ENCODE measurements at places on chromosomes 3 and 15. TPM values are rescaled to one million over a fixed set of nuclear protein-coding genes. Genes with fewer than 3 reads are reported as not detected.

ZFAND6 gene
- polyA plus RNA-seq, result 105 TPM

MYL3 gene
- not detected for polyA plus RNA-seq

RBPMS2 gene
- polyA plus RNA-seq, result not detected

GREM1 gene
- polyA plus RNA-seq, result not detected

UPK1B gene
- polyA plus RNA-seq, result 0.11 TPM

ROBO1 gene
- 0.26 TPM for polyA plus RNA-seq

PRSS50 gene
- not detected for polyA plus RNA-seq

MST1R gene
- 0.66 TPM for polyA plus RNA-seq

REC114 gene
- polyA plus RNA-seq, result not detected

GAP43 gene
- not detected for polyA plus RNA-seq

CEP152 gene
- 3.5 TPM for polyA plus RNA-seq

EXD1 gene
- polyA plus RNA-seq, result not detected

CTDSPL2 gene
- 40.8 TPM for polyA plus RNA-seq

SOX14 gene
- not detected for polyA plus RNA-seq

C3orf33 gene
- polyA plus RNA-seq, result 3.9 TPM

MCTP2 gene
- polyA plus RNA-seq, result 1.9 TPM

IL16 gene
- 547 TPM for polyA plus RNA-seq

SMAD3 gene
- 4.0 TPM for polyA plus RNA-seq

SLC28A1 gene
- not detected for polyA plus RNA-seq

LARP6 gene
- 0.09 TPM for polyA plus RNA-seq

ARNT2 gene
- not detected for polyA plus RNA-seq

PLXNB1 gene
- polyA plus RNA-seq, result not detected

GPR27 gene
- 0.60 TPM for polyA plus RNA-seq

MASP1 gene
- polyA plus RNA-seq, result not detected

SLC12A1 gene
- not detected for polyA plus RNA-seq

CCDC13 gene
- polyA plus RNA-seq, result not detected

HAUS2 gene
- polyA plus RNA-seq, result 31.9 TPM

CACNA2D2 gene
- polyA plus RNA-seq, result 0.32 TPM

SUCNR1 gene
- polyA plus RNA-seq, result not detected

SCAMP5 gene
- polyA plus RNA-seq, result 0.06 TPM

LIPH gene
- polyA plus RNA-seq, result not detected

SEMA3G gene
- polyA plus RNA-seq, result not detected

PODXL2 gene
- polyA plus RNA-seq, result 3.0 TPM

IQCF5 gene
- not detected for polyA plus RNA-seq

MFSD1 gene
- polyA plus RNA-seq, result 52.9 TPM

GNAT1 gene
- not detected for polyA plus RNA-seq

CCDC80 gene
- 0.08 TPM for polyA plus RNA-seq

GHSR gene
- polyA plus RNA-seq, result not detected

IL5RA gene
- polyA plus RNA-seq, result not detected

LRTM1 gene
- not detected for polyA plus RNA-seq

FBLN2 gene
- polyA plus RNA-seq, result not detected

P3H2 gene
- polyA plus RNA-seq, result not detected

HLTF gene
- polyA plus RNA-seq, result 18.5 TPM

SLC25A20 gene
- polyA plus RNA-seq, result 19.4 TPM

CHRNA5 gene
- not detected for polyA plus RNA-seq

HEXA gene
- 60.3 TPM for polyA plus RNA-seq

RLBP1 gene
- polyA plus RNA-seq, result not detected

DUOXA2 gene
- polyA plus RNA-seq, result not detected

BDH1 gene
- polyA plus RNA-seq, result 39.5 TPM

MUSTN1 gene
- not detected for polyA plus RNA-seq

TASOR gene
- polyA plus RNA-seq, result 24.5 TPM

IGSF11 gene
- polyA plus RNA-seq, result 0.19 TPM

IFT57 gene
- 48.1 TPM for polyA plus RNA-seq

SAMD7 gene
- not detected for polyA plus RNA-seq

GRM2 gene
- not detected for polyA plus RNA-seq

EMC7 gene
- 95.0 TPM for polyA plus RNA-seq
